ENCODE measurements at places on chromosomes 13 and 19. TPM values are rescaled to one million over a fixed set of nuclear protein-coding genes. Genes with fewer than 3 reads are reported as not detected.

OR7G3 gene
- not detected for total RNA-seq

COX7A1 gene
- total RNA-seq = 17.1 TPM

ZNF99 gene
- total RNA-seq = 0.08 TPM

SIGLEC11 gene
- not detected for total RNA-seq

FAM216B gene
- total RNA-seq = not detected

DNA sequence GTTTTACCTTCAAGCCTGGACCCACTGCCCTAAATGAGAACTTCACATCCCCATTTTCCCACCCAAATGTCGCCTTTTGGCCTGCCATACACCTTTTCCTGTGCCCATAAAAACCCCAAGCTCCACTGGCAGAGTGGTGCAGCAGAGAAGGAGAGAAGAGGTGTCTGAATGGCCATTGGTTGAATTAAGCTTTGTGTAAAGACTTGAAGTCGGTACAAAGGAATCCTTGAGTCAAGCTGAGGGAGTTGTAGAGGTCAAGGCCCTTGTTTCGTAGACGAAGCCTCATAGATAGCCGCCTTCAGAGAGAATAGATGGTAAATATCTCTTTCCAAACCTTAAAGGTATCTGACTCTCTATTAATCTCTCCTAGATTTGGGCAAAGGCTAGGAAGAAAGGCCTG, 1479.2 kb upstream of the PRR20A start:
- no peaks in the 10 kb centered on the region for H3K27me3 ChIP-seq
- no peak for DNase-seq
- no peak overlapping the region for H3K4me3 ChIP-seq
- no peak overlapping the region for H3K27ac ChIP-seq
- no peaks in the 10 kb centered on the region for H3K36me3 ChIP-seq
- no peaks in the 10 kb centered on the region for H3K4me1 ChIP-seq

- DNase-seq = no peak
- peaks cover 74% of the 10 kb centered on the region for H3K36me3 ChIP-seq
- no peak overlapping the region for H3K4me3 ChIP-seq
- no peaks in the 10 kb centered on the region for H3K4me1 ChIP-seq
- H3K27ac ChIP-seq = no peak overlapping the region
- H3K27me3 ChIP-seq = no peaks in the 10 kb centered on the region
Observed at GRCh38 chr19:810883-811489, 10.8 kb downstream of the PLPPR3 start.

DNA sequence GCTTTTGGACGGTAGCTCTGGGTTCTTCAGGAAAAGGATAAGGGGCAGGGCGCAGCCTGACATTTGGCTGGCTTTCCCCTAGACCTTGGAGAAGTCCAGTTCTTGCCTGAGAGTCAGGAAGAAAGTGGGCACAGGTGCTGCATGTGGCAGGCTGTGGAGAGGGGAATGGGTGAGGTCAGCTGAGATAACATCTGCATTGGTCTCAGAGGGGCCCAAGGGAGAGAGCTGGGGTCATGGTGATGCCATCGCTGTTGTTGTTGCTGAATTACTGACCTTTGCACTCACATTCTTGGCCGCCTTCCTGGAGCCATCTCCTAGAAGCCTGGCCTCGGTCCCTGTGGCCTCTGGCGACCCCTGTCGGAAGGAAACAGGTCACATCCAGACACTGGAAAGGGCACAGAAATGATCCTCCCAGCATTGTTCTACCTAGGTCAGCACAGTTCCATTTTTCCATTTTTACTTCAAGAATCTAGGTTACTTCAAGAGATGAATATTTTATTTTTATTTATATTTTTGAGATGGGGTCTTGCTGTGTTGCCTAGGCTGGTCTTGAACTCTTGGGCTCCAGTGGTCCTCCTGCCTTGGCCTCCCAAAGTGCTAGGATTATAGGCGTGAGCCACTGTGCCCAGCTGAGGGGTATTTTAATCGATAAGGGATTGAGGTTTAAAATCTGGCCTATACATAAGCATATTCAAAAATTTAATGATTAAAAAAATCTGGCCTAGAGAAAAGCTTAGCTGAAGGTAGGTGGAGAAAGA, 6.5 kb upstream of the LIPE start:
- H3K27ac ChIP-seq = no peak overlapping the region
- peaks cover 8% of the 10 kb centered on the region for H3K4me1 ChIP-seq
- H3K27me3 ChIP-seq = no peaks in the 10 kb centered on the region
- H3K36me3 ChIP-seq = no peaks in the 10 kb centered on the region
- H3K4me3 ChIP-seq = no peak overlapping the region
- no peak for DNase-seq

- H3K36me3 ChIP-seq = peaks cover 7% of the 10 kb centered on the region
- no peaks in the 10 kb centered on the region for H3K27me3 ChIP-seq
- no peak for DNase-seq
- no peak overlapping the region for H3K4me3 ChIP-seq
- peaks cover 78% of the 10 kb centered on the region for H3K4me1 ChIP-seq
Observed at GRCh38 chr19:6233056-6233826, 46.5 kb downstream of the MLLT1 start.

GRCh38 chr19:5006201-5006600, 37.3 kb downstream of the KDM4B start:
- H3K27ac ChIP-seq = no peak overlapping the region
- H3K4me1 ChIP-seq = peaks cover 19% of the 10 kb centered on the region
- no peak overlapping the region for H3K4me3 ChIP-seq

GRCh38 chr13:32261567-32261966, 53.6 kb downstream of the ZAR1L start:
- H3K4me3 ChIP-seq = no peak overlapping the region
- H3K27ac ChIP-seq = no peak overlapping the region
- DNase-seq = no peak
- peaks cover 8% of the 10 kb centered on the region for H3K4me1 ChIP-seq
- no peaks in the 10 kb centered on the region for H3K27me3 ChIP-seq
